ENCODE measurements at places on chromosomes 7 and 10.

- no peak for DNase-seq
These were observed 797.2 kb downstream of the TNS3 start for GRCh38 chr7:46784732-46785131.

DNA sequence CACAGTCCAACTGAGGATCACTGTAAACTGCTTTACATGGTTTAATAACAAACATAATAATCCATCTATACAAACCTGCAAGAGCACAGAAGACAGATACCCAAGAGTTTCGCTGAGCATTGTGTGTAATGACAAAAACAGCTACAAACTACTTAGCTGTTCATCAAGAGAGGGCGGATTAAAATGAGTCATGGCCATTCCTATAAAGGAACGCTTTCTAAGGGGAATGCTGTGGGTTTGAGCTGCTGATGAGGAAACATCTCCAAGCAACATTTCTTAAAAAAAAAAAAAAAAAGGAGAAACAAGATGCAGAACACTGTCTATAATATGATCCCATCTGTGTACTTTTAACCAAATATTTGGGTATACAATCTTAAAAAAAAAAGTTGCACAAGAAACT, 33.8 kb downstream of the VOPP1 start:
- no peak for DNase-seq

- no peak for DNase-seq
These were observed 376.4 kb downstream of the TCERG1L start for GRCh38 chr10:130935128-130935439.

- no peak for DNase-seq
These were observed 17.1 kb upstream of the SLC18A2 start for GRCh38 chr10:117223693-117224430.

GRCh38 chr10:73899423-73899822, 11.5 kb upstream of the PLAU start:
- DNase-seq: no peak

DNA sequence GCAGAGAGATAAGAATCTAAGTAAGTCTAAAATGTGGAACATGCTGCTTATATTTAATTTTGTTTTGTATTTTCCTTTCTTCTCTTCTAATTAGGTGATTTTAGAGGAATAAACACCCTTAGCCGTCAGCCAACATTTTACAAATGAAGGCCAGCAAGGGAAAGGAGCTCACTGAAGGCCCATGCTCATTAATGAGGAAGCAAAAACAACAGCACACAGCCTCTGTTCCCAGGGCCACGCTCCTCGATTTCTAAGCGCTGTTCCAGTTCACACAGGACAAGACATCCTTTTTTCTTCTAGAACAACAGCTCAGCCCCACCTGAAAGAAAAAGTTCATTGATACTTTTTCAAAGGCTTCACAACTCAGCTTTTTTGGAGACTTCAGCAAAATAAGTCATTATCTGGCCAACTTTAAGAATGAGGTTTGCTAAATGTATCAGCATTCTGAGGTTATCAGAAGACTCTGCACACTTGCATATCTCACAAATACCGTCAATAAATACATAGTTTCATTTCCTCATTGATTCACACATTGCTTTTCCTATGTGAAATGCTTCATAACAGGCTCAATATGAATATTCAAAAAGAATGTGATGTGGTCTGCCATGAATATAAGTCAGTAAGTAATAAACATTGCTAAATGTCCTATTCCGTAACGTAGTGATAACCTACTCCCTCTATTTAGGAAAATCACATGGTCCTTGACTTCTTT, 34.8 kb upstream of the SFMBT2 start:
- DNase-seq: no peak

- no peak for DNase-seq
These were observed 146.3 kb downstream of the MDFIC start for GRCh38 chr7:115068220-115068619.

DNA sequence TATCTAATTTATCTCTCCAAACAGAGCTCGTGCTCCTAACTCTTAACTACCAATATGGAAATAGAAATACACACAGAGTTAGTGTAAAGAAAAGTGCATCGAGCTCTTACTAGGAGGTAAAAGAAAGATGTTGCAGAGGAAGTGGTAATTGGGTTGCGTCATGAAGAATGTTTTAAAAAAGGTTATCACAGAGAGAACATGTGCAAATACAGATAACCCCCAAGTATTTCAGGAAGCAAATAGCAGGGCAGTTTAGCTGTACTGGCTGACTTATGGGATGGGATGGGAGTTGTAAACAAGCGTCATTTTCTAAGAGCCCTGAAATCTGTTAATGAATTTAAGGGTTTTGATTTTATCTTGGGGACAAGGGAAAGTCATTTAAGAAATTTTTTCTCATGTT, 153.9 kb downstream of the AGMO start:
- no peak for DNase-seq

DNA sequence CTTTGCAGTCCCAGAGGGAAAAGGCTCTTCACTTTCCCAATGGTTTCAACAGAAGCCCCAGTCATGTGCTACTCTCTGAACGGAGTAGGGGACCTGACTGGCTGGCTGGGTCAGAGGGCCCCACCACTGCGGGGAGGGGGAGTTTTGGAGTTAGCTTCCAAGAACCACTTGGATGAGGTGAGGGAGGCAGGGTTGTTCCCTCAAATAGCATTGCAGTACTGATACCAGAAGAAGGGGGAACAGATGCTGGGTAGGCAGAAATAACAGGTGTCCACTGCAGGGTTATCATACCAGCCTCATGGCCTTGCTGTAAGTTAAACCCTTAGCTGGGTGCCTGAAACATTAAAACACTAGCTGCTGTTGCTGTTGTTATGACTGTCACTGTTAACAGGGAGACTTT, 131.3 kb downstream of the UBE2H start:
- DNase-seq: no peak

- DNase-seq: no peak
These were observed 17.3 kb downstream of the NRAP start for GRCh38 chr10:113646336-113647201.

GRCh38 chr7:100543586-100543985, 4.6 kb downstream of the AGFG2 start:
- no peak for DNase-seq

- DNase-seq: no peak
These were observed 19.1 kb downstream of the ZNRF2 start for GRCh38 chr7:30303312-30304039.

- no peak for DNase-seq
These were observed 38.6 kb downstream of the ZNRF2 start for GRCh38 chr7:30323006-30323355.

GRCh38 chr7:106542550-106543220, 118.3 kb downstream of the CCDC71L start:
- peak; percentile 59 for DNase-seq

DNA sequence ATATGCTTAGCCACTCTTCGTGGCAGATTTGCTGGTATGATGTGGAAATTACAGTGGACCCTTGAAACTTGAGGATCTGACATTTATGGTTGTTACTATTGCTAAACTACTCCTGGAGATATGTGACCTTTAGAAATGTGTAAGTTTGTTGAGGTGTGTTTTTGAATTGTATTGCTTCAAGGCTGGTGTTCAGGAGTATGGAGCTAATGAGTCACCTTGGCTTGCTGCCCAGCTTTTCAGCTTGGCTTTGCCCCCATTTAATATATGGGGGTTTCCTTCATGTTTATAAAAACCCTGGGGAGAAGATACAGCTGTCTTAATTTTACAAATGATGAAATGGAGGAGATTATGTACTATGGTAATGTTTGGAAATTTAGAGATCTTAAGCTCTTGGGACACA, 11.6 kb downstream of the HBP1 start:
- peak; percentile 65 for DNase-seq

- DNase-seq: no peak
These were observed 3.7 kb upstream of the FLNC start for GRCh38 chr7:128826512-128826911.

DNA sequence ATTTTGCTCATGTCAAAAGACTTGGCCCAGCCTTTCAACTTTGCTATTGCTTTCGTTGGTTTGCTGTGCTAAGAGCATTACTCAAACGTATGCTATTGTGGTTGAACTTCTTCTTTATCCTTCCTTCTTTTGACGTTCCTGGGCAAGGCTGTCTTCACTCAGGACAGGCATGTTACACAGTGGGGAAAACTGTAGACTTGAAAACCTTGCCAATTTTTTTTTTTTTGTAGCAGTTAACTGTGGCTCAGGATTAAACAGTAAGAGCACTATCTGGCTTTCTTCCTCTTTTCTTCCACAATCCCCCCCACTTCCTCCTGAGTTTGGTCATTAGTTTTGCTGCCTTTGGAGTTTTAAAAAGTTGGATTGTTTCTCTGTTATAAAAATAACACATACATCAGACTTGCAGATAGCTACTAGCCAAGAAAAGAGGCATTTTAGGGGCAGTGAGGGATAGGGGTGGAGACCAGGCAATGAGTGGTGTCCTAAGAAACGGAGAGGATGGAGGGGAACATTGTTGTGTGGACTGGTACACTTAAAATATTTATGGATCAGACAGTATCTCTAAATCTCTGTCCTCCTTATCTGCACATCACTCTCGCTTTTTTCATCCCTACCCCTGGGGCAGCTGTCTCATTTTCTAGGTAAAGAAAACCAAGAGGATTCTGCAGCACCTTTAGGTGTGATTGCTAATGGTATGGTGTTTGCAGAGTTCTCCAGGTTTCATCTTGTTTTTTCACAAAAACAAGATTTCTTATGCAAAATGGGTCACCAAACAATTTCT, 181.7 kb downstream of the LRMDA start:
- no peak for DNase-seq

DNA sequence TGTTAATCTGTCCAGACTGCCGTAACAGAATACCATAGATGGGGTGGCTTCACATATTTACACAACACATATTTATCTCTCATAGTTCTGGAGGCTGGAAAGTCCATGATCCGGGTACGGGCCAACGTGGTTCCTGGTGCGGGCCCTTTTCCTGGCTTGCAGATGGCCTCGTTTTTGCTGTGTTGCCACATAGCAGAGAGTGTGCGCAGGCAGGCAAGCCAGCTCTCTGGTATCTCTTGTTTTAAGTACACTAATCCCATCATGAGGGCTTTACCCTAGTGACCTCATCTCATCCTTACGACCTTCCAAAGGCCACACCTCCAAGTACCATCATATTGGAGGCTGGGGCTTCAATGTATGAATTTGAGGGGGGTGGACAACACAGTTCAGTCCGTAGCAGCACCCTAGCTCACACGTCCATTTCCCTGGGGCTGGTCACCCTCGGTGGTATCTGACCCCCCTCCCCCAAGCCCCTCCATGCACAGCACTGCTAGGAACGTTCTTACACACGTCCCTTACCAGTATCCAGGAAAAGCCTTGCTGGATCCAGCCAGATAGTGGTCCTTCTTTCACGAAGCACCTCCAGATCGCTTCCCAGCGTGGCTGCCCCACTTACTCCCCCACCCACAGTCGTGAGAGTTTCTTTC, 21.5 kb downstream of the CUX1 start:
- no peak for DNase-seq

DNA sequence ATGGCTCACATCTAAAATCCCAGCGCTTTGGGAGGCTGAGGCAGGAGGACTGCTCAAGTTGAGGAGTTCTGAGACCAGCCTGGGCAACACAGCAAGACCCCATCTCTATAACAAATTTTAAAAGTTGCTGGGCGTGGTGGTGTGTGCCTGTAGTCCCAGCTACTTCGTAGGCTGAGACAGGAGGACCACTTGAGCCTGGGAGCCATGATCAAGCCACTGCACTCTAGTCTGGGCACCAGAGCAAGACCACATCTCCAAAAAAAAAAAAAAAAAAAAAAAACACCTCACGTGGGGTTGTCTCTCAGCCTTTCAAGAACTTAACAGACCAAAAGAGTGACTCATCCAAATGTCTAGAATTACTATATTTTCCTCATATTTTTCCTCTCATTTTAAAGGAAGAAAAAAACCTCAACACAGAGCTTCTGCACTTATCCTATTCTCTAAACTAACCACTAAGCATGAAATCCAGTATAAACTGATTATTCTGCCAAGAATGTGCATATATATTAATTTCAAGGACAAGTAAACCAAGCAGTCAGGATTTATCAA, 46.3 kb downstream of the CUL2 start:
- no peak for DNase-seq

DNA sequence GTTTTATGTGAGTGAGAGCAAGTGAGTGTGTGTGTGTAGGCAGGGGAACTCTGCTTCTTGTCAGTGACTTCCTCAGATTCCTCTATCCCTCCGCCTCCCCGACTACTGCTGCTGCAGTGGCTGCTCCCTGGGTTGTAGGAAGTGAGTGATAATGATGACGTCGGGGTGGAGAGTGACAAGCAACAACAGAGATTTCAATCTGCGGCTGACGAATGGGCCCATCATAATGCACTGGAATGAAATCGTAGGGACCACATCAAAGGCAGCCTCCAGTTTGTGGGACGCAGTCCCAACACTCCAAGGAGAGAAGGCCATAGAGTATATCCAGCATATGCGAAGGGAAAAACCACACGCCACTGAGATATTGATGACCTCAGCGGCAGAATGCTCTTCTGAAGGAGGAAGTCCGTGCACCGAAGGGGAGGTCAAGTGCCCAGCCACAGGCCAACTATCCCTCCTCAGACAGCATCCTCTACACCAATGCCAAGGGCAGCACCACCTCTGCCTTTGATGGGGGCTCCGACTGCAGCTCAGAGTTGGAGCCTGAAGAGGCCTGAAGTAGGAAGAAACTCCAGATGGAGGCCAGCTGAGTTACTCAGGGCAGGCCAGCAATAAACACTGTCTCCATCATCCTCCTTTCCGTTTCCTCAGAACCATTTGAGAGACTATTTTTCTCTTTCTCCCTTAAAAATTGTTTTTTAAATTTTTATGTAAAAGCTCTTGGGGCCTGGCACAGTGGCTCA, 11.3 kb upstream of the STMP1 start:
- DNase-seq: no peak

- no peak for DNase-seq
These were observed 305.1 kb upstream of the CSTF2T start for GRCh38 chr10:52004342-52004949.

DNA sequence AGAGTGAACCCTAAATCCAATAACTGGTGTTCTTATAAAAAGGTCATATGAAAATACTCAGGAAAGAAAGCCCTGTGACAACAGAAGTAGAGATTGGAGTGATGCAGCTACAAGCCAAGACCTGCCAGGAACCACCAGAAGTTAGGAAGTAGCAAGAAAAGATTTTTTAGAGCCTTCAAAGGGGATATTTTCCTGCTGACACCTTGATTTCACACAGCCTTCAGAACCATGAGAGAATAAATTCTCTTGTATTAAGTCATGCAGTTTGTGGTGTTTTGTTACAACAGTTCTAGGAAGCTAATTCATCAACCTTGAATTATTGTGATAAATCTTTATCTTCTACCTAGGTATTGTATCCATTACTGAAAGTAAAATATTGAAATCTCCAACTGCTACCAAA, 81.0 kb downstream of the HYCC1 start:
- no peak for DNase-seq

GRCh38 chr7:921071-921461, 33.4 kb downstream of the ADAP1 start:
- no peak for DNase-seq

DNA sequence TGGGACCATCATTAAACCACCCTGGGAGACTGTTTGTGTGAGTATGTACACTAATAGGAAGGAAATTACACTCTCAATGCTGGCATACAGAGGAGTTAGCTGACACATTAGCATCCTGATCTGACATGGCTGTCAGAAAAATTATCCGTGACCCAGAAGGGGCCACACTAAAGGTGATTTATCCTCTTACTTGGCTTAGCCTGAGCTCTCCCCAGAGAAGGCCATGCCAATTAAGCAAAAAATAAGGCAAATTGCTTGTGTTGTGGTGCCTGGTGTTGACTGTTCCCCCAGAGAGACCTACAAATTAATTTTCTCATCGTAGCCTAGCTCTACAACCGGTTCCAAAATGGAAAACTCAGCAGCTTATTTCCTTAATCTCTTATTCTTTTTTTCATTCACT, 992.3 kb downstream of the KCNMA1 start:
- no peak for DNase-seq

All from activated CD4-positive, alpha-beta T cell treated with anti-CD3 and anti-CD28 coated beads, Interleukin-2, amount 50 U/mL, for 48 hours (primary cell).